ENCODE measurements at places on chromosomes 3 and 15.
A peak's percentile ranks its signal among the peaks of the same experiment; 100 is the strongest.

DNA sequence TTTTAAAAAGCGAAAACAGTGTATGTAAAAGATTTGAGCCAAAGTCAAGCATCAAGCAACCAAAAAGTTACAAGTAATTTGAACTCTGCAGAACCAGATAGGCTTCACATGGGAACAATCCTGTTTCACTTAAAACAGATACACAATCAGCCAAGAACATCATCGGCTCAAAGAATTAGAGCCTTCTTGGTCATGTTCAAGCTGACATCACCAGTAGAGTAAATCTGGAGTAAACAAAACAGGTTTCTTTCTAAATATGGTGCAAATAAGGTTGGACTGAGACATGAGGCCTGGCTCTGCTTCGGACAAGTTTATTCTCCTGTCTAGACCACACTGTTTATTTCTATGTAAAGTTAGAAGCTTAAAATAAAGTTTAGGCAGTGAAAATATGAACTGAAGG is 116.0 kb downstream of the GMNC start:
- DNase-seq, result no peak

DNA sequence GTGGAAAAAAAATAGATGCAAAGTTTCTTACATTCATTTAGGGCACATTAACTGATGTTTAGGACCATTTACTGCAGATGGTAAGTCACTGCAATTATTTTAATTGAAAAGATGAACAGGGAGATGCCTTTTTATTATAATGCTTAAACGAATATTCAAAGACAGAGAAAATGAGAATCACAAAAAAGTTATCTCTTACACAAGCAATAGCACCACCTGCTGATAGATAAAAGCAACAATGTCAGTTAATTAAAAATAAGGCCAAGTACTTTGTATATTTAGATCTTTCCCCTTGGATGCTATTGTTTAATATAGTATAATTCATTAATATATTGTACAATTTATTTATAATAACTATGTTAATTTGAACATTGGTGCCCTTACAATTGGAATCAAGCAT is 55.9 kb downstream of the IFT80 start:
- peak; percentile 26 for DNase-seq

DNA sequence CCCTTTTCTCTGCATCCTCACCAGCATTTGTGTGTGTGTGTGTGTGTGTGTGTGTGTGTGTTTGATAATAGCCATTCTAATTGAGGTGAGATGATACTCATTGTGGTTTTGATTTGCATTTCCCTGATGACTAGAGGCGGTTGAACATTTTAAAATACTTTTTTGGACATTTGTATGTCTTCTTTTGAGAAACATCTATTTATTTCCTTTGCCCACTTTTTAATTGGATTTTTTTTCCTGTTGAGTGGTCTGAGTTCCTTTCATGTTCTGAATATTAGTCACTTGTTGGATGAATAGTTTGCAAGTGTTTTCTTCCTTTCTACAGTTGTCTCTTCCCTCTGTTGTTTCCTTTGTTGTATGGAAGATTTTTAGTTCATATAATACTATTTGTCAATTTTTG is 54.3 kb upstream of the THSD4 start:
- peak; percentile 66 for DNase-seq

- DNase-seq, result no peak
These were observed 17.6 kb downstream of the CTSH start for GRCh38 chr15:78927077-78927790.

GRCh38 chr3:118262800-118263402 is 771.7 kb downstream of the IGSF11 start:
- peak; percentile 40 for DNase-seq

- peak; percentile 2 for DNase-seq
These were observed 19.8 kb upstream of the DCLK3 start for GRCh38 chr3:36784138-36784635.

- no peak for DNase-seq
These were observed 51.7 kb downstream of the SH3GL3 start for GRCh38 chr15:83498801-83499200.

DNA sequence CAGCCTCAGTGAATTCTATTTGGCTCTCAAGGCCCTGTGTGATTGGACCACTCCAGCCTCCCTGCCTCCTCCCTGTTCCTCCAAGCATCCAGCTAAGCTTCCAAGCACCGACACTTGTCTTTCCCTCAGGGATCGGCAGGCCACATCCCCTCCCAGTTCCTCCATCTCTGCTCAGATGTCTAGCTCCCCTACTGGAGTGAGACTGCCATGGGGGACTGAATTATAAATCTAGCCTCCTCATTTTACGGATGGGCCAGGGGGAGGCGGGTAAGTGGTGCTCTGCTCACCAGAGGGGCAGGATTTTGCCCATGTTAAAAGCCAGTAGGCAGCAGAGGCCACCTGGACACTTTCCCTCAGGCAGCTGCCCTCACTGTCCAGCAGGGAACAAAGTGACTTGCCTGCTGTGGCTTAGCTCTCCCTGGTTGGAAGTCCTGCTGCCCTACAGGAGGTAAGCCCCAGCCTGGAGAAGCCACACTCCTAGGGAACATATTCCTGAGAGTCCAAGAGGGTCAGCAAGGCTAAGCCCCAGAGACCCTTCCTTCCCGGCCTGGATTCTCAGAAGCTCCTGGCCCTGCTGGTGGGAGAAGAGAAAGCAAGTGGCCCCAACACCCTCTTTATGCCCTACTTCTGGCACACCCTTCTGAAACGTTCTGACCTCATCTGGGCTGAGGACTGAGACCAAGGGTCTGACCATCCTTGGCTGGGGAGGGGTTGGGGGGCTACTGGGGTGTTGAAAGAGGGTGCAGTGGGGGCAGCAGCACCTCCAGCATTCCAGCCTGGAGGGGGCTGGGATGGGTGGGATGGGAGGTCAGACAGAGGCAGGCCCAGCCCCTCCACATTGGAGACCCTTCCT is 9.1 kb upstream of the HHATL start:
- DNase-seq, result peak; percentile 11

DNA sequence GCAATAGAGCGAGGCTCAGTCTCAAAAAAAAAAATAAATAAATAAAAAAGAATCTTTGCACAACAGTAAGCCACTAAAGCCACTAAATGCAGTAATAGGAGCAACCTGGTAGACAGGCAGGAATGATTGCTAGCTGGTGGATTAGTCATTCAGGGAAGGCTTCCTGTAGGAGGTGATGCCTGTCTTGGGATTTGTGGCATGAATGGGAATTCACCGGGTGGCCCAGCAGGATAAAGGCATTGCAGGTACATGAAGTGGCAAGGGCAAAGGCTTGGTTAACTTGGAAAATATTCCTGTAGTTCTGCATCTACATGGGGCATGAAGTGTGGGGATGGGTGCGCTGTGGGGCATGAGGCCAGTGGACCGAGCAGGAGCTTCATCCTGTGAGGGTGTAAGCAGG is 94.5 kb downstream of the IQSEC1 start:
- no peak for DNase-seq

DNA sequence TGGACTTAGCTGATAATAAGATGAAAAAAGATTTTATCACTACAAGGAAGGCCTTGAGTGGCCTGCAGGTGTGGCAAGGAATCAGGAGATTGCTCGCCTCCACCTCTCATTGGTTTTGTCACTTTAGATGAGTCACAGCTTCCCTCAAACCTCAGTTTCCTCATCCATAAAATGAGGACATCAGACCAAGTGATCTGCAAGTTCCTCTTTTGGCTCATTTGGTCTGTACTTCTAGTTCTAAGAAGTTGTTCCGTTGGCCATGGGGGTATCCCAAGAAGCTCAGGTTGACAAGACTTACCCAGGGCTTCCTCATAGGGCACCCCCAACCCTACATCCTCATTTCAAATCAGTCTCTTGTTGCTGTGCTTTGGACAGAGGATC is 254.1 kb downstream of the UACA start:
- no peak for DNase-seq

DNA sequence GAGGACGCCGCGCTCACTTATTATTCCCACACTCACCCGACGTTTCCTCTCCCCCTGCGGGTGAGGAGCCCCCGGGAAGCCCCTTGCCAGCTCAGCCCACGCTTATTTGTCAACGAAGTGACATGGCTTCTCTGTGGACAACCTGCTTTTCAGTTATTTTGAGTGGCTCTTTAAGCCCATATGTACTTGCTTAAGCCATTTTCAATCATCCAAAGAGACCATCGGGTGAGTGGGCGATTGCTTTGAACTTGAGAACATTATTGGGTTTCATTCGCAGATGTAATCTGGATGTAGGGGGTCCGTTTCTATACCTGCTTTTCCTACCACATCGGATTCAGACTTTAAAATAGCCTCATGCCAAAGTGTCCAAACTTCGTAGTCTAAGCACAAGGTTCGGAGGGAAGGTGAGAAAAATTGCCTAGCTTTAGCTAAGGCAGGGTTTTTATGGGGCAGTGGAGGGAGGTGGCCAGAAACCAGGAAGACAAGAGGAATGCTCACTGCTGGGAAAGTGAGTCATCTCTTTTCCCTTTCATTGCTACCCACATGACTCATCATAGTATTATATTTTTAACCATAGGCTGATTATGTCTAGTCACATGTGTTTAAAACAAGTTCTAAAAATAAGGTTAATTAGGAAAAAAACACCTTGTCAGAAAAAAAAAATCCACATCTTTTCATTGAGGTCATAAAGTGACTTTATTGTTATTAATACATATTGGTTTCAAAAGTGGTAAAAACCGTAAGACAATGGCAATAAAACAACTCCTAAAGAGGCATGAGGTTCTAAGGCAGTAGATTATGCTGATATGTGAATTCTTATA is 773.1 kb upstream of the NR2F2 start:
- DNase-seq, result peak; percentile 89

- peak; percentile 36 for DNase-seq
These were observed 124.4 kb downstream of the PTPRG start for GRCh38 chr3:61685755-61686154.

GRCh38 chr15:61295239-61295638 is 66.1 kb upstream of the RORA start:
- no peak for DNase-seq

GRCh38 chr3:130850044-130850797 is 43.7 kb upstream of the ATP2C1 start:
- DNase-seq, result peak; percentile 89

- no peak for DNase-seq
These were observed 16.3 kb upstream of the LRRFIP2 start for GRCh38 chr3:37190667-37191066.

DNA sequence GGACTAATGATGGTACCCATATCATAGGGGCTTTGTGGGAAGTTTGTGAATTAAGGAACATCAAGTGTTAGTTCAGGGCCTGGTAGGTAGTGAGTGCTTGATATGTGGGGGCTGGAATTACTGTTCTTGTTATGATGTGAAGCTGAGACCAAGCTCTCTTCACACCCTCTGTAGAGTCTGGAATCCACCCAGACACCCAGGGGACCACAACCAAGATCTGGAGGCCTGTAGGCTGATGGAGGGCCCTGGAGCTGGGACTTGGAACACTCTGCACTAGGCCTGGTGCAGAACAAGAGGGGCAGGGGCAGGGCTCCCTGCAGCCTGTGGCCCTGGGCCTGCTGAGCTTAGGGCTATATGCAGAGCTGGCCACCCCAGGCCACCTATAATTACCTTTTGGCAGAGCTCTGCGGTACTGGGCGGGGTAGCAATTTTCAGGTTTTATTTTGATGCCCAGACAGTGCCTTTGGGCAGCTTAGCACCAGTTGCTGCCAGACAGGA is 13.1 kb upstream of the PRKCD start:
- no peak for DNase-seq

DNA sequence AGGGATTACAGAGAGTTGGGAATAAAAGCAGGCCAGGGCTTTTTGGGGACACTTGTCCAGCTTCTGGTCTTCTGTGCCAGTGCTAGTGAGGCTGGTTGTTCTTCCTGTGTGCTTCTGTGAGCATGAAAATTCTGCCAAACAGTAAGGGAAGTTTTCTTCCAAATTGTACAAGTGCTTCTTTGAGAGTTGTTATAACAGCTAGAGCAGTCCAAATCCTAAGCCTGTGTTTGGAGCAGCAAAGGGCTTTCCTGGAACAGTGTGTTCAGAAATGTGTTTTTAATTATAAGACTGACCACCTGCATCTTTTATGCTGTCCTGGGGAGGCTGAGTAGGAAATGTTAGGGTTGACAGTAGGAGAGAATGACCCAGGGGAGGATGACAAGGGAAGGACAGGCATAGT is 223.0 kb upstream of the P2RY1 start:
- no peak for DNase-seq

DNA sequence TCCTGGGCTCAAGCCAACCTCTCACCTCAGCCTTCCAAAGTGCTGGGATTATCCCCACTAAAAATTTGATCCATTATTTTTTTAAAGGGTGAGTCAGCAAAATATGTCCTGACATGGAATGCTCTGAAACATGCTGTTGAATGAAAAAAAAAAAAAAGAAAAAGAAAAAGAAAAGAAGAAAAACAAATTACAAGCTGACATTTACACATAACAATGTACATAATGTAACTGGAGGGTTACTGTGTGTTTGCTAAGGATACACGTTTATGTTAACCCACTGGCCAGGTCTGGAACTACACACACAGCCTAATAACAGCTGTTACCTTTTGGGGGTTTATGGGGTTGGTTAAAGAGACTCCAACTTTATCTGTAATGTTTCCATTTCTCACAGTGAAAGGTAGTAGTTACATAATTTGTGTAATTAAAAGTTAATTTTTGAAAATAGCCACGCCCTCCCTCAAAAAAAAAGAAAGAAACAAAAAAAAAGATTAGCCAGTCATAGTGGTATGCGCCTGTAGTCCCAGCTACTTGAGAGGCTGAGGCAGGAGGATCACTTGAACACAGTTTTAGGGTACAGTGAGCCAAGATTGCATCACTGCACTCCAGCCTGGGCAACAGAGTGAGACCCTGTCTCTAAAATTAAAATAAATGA is 3.1 kb upstream of the MESP2 start:
- no peak for DNase-seq

- DNase-seq, result no peak
These were observed 66.4 kb downstream of the DCUN1D1 start for GRCh38 chr3:182913889-182914288.

DNA sequence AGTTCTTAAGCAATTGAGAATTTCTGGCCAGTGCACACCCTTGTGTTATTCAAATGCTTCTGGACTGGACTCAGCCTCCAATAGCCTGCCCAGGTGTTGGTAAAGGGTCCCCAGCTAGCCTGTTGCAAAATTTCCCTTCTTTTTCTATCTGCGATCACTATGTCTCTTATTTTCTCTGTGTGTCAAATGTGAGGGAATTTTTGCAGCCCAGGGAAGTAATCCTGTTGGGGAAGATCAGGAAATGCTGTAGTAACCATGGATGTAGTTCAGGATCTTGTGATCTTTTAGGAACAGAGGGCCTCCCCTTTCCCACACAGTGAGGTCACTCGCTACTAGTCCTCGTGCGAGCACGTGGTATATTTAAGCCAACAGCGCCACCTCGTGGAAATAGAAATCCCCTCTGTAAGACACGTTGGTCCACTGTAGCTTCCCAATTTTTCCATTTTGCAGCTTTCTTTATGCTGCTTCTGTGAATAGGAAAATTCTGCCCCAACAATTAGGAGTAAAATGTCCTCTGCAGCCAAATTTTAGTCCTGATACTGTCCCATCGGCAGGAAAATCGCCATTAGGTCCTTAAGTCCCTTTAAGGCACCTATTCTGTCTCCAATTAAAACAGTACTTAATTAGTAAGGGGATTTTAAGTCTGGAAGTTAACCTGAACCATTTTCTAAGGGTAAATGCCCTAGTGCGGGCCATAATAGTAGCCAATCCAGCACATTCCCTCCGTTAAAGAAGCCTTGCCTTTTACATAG is 4.0 kb upstream of the SMCO1 start:
- DNase-seq, result peak; percentile 79

GRCh38 chr15:40706121-40706520 is 11.1 kb downstream of the RAD51 start:
- DNase-seq, result no peak

GRCh38 chr15:55827955-55828354 is 85.0 kb upstream of the PRTG start:
- no peak for DNase-seq

- no peak for DNase-seq
These were observed 84.8 kb upstream of the ICE2 start for GRCh38 chr15:60563539-60564404.

- DNase-seq, result peak; percentile 47
These were observed 609 bp downstream of the GOLGA8A start for GRCh38 chr15:34436956-34437442.

Data from M059J (cell line).